ENCODE measurements at places on chromosomes 12 and 14. TPM values are rescaled to one million over a fixed set of nuclear protein-coding genes. Genes with fewer than 3 reads are reported as not detected.

SLCO1C1 gene
- 0.25 TPM for polyA plus RNA-seq

DNA sequence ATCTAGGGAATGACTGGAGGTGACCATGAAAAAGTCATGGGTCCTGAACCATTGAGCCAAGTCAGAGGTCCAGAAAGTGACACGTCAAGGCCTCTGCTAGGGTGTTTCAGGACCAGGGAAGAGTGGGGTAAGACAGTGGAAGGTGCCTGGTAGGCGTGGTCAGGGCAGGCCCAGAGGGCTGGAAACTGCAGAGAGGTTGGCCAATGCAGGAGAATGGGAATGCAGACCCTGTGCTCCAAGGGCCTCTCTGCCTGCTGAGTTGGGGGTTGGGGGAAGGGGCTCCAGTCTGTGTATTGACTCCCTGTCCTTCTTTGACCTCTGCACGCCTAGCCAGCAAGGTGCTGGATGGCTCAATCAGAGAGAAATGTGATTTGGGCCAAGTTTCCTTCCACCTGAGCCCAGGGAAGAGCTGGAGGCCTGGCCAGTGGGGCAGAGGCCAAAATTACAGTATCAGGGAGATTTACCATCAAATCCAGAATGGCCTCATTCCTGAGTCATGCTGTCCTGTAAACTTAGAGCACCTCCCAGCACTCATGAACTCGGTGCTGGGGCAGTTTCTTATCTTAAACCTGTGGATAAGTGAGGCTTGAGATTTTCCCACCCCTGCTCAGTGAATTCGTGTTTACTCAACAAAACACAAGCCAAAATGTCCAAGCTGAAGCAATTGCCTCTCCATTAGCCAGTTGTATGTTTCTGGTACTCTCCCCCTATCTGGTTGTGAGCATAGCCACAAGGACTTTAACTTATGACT is 24.4 kb downstream of the IRF2BPL start:
- peaks cover 2% of the 10 kb centered on the region for H3K27me3 ChIP-seq
- H3K36me3 ChIP-seq, result no peaks in the 10 kb centered on the region
- no peak overlapping the region for H3K4me3 ChIP-seq
- DNase-seq, result no peak
- no peak overlapping the region for H3K27ac ChIP-seq

DNA sequence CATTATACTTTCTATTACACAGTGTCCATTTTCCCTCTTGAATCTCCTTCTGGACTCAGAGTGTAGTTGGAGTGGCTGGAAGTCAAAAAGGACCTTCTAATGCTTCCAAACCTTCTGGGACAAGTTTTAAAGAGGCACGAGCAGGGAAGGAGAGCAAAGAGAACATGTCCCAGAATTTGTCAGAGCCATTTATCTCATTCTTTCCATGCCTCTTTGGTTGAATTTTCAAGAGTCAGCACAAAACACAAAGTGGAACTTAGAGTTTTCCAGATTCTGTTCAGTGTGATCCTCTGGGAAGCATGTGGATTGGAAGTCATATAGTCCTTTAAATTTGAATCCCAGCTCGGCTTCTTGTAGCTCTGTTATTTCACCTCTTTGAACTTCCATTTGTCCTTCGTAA is 138.2 kb upstream of the PWP1 start:
- no peak overlapping the region for H3K27ac ChIP-seq
- H3K27me3 ChIP-seq, result no peaks in the 10 kb centered on the region
- H3K36me3 ChIP-seq, result no peaks in the 10 kb centered on the region
- DNase-seq, result no peak

DNA sequence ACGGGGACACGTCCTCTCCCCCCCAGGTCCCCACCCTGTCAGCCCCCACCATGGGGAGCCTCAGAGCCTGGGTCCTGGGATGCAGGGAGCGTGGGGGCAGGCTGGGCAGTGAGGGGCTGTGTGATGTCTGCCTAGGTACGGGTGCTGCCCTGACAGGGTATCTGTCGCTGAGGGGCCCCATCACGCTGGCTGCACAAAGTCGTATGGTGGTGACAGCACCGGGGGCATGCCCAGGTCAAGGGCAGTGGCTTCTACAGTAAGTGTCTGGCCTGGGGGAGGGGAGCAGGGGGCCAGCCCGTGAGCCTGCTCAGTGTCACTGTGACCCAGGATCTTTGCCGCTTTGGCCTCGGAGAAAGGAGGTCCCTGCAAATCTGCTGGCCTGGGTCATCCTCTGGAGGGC is 23.3 kb downstream of the PAPLN start:
- no peak for DNase-seq
- H3K4me1 ChIP-seq, result no peaks in the 10 kb centered on the region
- H3K27me3 ChIP-seq, result no peaks in the 10 kb centered on the region

- H3K36me3 ChIP-seq, result no peaks in the 10 kb centered on the region
- no peak for DNase-seq
- no peaks in the 10 kb centered on the region for H3K4me1 ChIP-seq
- H3K27me3 ChIP-seq, result no peaks in the 10 kb centered on the region
- H3K4me3 ChIP-seq, result no peak overlapping the region
Measured at GRCh38 chr14:95059126-95059525, 98.2 kb downstream of the DICER1 start.

GRCh38 chr12:6767353-6768319 is 1.5 kb downstream of the PTMS start:
- H3K27ac ChIP-seq, result no peak overlapping the region
- no peak for DNase-seq
- peaks cover 17% of the 10 kb centered on the region for H3K27me3 ChIP-seq
- peak overlapping the region; percentile 52 for H3K4me3 ChIP-seq

GRCh38 chr12:12915656-12916055 is 24.3 kb downstream of the GPRC5A start:
- no peak overlapping the region for H3K27ac ChIP-seq
- H3K27me3 ChIP-seq, result no peaks in the 10 kb centered on the region
- no peaks in the 10 kb centered on the region for H3K4me1 ChIP-seq
- no peaks in the 10 kb centered on the region for H3K36me3 ChIP-seq
- no peak overlapping the region for H3K4me3 ChIP-seq

DNA sequence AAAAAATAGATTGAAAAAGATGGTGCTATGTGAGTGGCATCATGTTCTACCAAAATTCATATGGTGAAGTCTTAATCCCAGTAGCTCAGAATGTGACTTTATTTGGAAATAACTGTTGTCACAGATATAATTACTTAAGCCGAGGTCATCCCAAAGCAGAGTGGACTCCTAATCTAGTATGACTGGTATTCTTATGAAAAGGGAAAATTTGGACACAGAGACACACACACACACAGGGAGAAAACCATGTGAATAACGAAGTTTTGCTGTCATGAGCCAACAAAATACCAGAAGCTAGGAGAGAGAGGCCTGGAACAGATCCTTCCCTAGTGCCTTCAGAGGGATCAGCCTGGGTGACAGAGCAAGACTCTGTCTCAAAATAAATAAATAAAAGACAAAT is 62.6 kb downstream of the FAR2 start:
- no peaks in the 10 kb centered on the region for H3K36me3 ChIP-seq
- H3K4me1 ChIP-seq, result no peaks in the 10 kb centered on the region
- DNase-seq, result no peak
- H3K27ac ChIP-seq, result no peak overlapping the region
- no peaks in the 10 kb centered on the region for H3K27me3 ChIP-seq
- no peak overlapping the region for H3K4me3 ChIP-seq

JAG2 gene
- polyA plus RNA-seq, result 40.8 TPM

- H3K27ac ChIP-seq, result peak overlapping the region; percentile 64
- peaks cover 20% of the 10 kb centered on the region for H3K4me1 ChIP-seq
- H3K36me3 ChIP-seq, result peaks cover 5% of the 10 kb centered on the region
- DNase-seq, result no peak
- peak overlapping the region; percentile 13 for H3K4me3 ChIP-seq
Measured at GRCh38 chr14:105475269-105476096, 862 bp downstream of the CRIP2 start.

DNA sequence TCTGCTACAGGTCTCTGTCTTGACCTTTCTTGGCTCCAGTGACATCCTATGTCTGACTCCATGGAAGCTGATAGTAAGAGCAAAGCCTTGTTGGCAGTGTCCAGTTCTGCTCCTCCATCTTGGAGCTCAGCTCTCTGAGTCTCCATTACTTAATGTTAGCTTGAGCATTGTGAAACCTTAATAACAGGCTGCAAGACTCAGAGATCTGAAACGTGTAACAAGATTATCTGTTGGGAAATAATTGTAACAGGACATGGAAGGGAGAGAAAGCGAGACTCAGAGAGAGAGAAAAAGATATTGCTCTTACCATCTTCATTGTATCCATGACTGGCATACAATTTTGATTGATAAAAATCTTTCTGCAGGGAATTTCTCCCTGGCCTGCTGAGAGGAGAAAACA is 1365.7 kb downstream of the AACS start:
- no peaks in the 10 kb centered on the region for H3K36me3 ChIP-seq
- no peak for DNase-seq
- H3K27ac ChIP-seq, result no peak overlapping the region
- no peaks in the 10 kb centered on the region for H3K27me3 ChIP-seq

FGF6 gene
- polyA plus RNA-seq, result not detected

EID3 gene
- 7.8 TPM for polyA plus RNA-seq

DNA sequence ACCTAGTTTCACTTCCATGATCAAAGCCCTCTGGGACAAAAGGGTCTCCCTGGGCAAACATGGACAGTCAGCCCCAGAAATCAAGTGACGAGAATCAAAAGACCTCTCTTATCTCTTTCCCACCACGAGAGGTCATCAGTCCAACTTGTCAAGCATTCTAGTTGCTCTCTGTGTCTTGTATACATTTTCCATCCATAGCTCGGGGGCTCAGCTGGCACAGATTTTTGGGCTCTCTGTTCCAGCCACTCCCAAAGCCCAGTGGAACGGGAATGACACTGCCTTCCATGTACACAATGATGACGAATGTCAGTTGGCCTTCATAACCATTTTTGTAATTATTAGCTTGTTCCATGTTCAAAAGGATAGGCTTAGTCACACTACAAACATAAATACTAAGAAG is 29.7 kb downstream of the NOS1 start:
- no peak overlapping the region for H3K4me3 ChIP-seq
- H3K27ac ChIP-seq, result no peak overlapping the region
- DNase-seq, result no peak
- peaks cover 22% of the 10 kb centered on the region for H3K27me3 ChIP-seq

DNA sequence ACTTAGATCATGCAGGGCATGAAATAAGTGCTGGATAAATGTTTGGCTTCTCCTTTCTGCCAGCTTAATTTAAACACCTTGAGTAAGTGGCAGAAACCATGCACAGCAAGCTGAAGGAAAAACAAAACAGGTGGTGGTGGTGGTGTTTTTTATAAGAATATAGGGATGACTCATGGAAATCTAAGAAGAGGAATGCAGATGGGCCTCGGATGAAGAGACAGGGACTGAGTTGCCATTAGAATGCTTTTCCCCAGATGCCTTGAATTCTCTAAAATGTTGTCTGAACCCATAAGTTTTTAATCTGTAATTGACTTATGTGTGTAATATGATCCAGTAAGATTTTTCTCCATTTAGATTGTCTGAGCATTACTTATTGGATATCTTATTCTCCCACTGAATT is 93.1 kb upstream of the ZDHHC17 start:
- no peaks in the 10 kb centered on the region for H3K27me3 ChIP-seq
- H3K27ac ChIP-seq, result no peak overlapping the region
- H3K4me3 ChIP-seq, result no peak overlapping the region

- H3K27ac ChIP-seq, result no peak overlapping the region
- no peak for DNase-seq
- no peak overlapping the region for H3K4me3 ChIP-seq
- peaks cover 66% of the 10 kb centered on the region for H3K36me3 ChIP-seq
- no peaks in the 10 kb centered on the region for H3K27me3 ChIP-seq
Measured at GRCh38 chr14:105455766-105456660, 18.6 kb upstream of the CRIP2 start.

DNA sequence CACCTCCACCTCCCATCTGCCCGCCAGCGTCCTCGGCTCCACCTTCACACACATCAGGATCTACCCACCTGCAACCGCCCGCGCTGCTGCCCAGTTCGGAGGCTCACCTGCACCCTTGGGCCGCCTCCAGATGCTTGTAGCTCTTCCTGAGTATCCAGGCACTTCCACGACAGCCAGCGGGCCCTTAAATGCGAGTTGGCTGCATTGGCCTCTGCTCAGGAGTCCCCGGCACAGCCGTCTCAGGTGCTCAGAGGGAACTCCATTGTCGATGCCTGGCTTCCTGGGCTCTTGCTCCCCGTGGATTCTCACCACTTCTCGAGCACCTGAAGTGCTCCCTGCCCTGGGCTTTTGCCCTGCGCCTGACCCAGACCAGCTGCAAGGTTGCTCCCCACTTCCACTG is 21.9 kb upstream of the CDCA4 start:
- no peak overlapping the region for H3K27ac ChIP-seq
- DNase-seq, result no peak
- H3K4me1 ChIP-seq, result peaks cover 4% of the 10 kb centered on the region
- no peak overlapping the region for H3K4me3 ChIP-seq
- no peaks in the 10 kb centered on the region for H3K36me3 ChIP-seq

Data from thymus (tissue), 14 donors.